C1 segment of cervical spinal cord (tissue), 14 donors: ENCODE measurements at places on chromosomes 1 and 21.

GRCh38 chr1:207853372-207853757 lies 57.6 kb downstream of the CD34 start:
- DNase-seq: no peak

DNA sequence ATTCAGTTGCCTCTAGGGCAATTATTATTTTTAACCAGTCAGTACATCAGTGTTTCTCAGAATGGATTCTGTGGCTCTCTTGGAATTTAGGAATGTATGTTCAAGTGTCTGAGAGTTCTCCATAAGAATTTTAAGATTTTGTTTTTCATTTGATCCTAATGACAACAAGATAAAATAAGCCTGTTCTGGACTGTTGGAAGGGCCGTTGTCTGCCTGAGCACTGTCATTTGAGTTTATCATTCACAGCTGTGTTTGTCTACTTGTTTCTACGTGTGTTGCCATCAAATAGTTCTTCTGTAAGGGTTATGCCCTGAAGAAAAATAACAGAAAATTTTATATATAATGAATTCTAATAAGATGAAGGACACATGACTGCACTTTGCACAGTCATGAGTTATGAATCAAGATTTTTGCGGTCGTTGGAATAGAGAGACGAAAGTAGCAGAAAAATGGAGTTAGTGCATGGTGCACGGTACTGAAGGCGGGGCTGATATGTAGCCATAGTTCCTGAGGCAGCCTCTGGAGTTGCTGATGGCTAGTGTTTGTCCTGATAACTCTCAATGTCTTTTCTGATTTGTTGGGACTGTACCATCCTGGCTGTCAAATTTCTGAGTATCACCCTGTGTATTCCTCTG lies 92.5 kb downstream of the NOS1AP start:
- DNase-seq: no peak

DNA sequence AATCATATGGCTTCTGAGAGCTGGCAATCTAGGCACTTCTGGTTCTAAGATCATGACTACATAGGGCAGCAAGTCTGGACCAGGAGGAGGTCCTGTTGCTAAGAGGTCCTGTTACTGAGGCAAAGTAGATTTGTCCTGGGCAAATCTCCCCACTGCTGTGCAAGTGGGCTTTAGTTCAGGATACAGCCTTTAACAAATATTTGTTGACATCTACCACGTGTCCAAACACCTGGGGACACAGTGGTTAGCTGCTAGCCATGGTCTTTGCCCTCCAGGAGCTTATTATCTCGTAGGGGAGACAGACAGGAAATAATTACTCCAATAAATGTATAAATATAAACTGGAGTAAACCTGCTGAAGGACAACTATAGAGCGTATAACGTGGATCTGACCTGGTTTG lies 3.2 kb downstream of the CGN start:
- DNase-seq: no peak

DNA sequence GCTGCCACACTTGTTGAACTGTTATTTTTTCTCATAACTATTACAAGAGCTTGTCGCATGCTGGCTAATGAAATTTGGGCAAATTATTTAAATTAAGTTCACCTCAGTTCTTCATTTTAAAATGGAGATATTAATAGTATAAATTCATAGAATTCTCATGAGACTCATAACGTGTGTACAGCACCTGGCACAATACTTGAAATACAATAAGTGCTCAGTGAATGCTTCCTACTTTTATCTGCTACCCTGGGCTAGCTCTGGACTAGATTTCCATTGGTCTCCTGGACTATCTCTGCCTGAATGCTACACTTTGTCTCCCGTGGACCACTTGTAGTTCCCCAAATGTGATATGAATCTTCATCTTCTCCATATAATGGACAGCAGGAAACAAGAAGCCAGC lies 919 bp downstream of the SLAMF6 start:
- DNase-seq: no peak

DNA sequence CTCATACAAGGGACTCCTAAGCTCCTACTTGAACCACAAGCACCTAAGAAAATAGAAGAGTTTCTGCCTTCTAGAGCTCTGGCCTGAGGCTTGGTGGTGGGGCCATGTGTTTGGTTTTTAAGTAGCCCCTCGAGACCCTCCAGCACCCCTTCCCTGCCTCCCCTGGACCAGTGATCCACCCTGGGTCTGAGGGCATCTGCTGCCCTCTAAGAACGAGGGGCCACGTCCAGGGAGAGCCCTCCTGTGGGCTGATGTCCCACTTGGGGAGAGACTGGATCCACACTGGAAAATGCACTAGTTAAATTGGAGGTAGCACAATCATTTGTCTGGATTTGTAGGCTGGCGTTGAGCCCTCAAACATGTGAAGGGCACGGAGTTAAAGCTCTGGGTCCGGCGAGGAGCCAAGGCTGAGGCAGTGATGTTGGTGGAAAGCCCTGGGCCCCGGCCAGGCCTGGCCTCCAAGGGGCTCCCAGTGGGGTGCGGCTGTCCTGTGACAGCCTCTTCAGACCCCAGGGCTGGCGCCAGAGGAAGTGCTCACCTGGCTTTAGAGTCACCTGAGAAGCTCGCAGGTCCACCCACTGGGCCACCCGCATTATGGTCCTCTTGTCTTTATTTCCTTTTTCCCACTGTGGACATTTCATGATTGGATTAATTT lies 65.2 kb downstream of the SLC37A1 start:
- no peak for DNase-seq

GRCh38 chr1:59220356-59220755 lies 76.5 kb upstream of the FGGY start:
- no peak for DNase-seq

DNA sequence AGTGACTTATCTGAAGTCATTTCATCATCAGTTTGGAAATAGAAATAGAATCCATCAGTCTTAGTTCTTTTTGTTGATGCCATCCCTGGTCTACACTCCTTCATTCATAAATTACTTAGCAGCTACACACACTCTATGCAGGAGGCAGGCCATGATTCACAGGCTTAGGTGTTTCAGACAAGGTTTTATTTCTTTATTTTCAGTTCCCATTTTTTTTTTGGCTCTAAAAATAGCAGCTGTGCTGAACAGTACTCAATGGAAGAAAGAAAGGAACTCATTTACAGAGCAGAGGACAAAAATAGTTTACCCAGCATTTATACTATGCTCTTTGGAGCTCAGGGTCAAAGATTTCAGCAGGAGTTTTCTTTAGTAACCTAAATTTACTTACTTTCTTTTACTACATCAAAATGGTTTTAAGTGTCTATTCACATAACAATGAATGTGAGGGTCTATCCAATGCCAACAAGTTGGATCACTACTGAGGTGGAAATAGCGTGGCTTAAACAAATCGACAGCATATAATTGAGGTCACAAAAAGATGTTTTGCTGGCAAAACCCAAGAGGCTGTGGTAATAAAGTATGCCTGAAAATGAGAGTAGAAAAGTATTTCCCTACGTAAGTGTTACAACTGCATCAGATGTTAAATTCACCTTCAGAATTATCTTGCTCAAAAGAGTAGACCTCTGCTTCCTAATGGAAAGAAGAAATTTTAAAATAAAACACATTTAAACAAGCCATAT lies 7.7 kb downstream of the KRTAP19-8 start:
- DNase-seq: no peak

- no peak for DNase-seq
These were observed 34.1 kb upstream of the SUCO start for GRCh38 chr1:172498857-172499256.
